HuH-7.5 (cell line): ENCODE measurements at places on chromosomes 7 and 10.

GRCh38 chr7:128303643-128304042, 40.1 kb downstream of the RBM28 start:
- DNase-seq: no peak

GRCh38 chr7:131052285-131052904, 275.3 kb upstream of the MKLN1 start:
- DNase-seq: no peak

GRCh38 chr10:74332398-74332797, 181.4 kb downstream of the ADK start:
- no peak for DNase-seq

- no peak for DNase-seq
These were observed 6.0 kb downstream of the MEOX2 start for GRCh38 chr7:15680446-15680845.

- DNase-seq: no peak
These were observed 21.1 kb upstream of the TOMM7 start for GRCh38 chr7:22843681-22844309.

- no peak for DNase-seq
These were observed 50.3 kb upstream of the PIP4K2A start for GRCh38 chr10:22764639-22765038.

DNA sequence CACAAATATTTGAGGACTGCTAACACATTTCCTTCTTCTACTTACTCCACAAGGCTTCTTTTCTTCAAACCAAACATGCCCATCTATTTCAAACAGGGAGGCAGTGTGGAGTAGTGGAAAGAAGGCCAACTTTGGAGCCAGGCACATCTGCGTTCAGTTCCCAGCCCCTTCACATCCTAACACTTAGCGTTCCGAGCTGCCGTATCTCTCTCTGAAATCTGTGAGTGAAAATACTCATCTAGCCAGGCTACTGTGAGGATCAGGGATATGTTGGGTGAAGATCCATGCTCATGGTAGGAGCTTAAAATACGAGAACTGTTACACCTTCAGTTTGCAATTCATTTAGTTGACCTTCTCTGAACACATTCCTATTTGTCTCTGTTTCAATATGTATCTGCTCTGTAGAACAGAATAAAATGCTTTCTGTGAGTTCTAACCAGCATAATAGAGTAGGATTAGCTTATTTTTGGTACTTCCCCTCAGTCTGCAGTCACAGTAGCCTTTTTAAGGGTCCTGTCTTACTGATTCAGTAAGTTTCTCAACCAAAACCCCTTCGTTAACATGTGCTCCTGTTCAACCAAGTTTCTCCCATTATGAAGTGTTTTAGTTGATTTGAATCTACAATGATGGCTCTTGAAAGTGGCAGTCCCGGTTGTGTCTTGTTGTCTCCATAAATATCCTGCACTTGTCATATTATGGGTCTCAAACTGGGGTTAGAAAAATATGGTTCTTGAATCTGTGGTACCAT, 3.3 kb upstream of the MEST start:
- no peak for DNase-seq

- DNase-seq: no peak
These were observed 167.1 kb upstream of the ADO start for GRCh38 chr10:62637249-62638061.

- DNase-seq: no peak
These were observed 14.5 kb downstream of the C7orf57 start for GRCh38 chr7:48049850-48050249.

GRCh38 chr7:21543528-21544302, 876 bp downstream of the DNAH11 start:
- DNase-seq: no peak

DNA sequence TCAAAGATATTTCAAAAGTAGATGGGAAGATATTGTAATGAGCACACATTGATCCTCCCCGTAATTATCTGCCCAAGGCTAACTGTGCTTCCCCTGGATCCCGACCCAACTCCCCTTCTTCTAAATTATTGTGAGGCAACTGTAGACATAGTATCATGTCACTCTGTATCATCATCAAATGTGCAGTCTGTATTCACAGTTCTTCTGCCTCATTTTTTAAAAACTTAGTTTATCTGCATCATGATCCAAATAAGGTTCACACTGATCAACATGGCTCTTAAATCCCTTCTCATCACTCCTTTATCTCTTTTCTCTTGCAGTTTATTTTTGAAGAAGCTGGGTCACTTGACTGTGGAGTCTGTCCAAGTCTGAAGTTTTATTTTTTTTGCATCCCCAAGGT, 27.5 kb downstream of the CDCA7L start:
- DNase-seq: no peak

GRCh38 chr7:106515321-106515720, 145.6 kb downstream of the CCDC71L start:
- DNase-seq: no peak
